ENCODE measurements at places on chromosomes 3 and 15. TPM values are rescaled to one million over a fixed set of nuclear protein-coding genes. Genes with fewer than 3 reads are reported as not detected.

ISLR gene
- total RNA-seq: 87.3 TPM

ZBED2 gene
- total RNA-seq: 0.08 TPM

CRABP1 gene
- not detected for total RNA-seq

CD200R1 gene
- 0.08 TPM for total RNA-seq

PRR20G gene
- not detected for total RNA-seq

GPR156 gene
- 0.23 TPM for total RNA-seq

SERPINI2 gene
- not detected for total RNA-seq

FETUB gene
- total RNA-seq: not detected

NMB gene
- total RNA-seq: 2.6 TPM

LIPC gene
- 3.2 TPM for total RNA-seq

CPEB1 gene
- 1.7 TPM for total RNA-seq

BCL2A1 gene
- not detected for total RNA-seq

RETNLB gene
- total RNA-seq: not detected

FGD5 gene
- total RNA-seq: 1.3 TPM

MAP6D1 gene
- total RNA-seq: 0.90 TPM

DYNLT2B gene
- total RNA-seq: 10.4 TPM

WWTR1 gene
- total RNA-seq: 108 TPM

BOC gene
- 19.7 TPM for total RNA-seq

PP2D1 gene
- not detected for total RNA-seq

ITPR1 gene
- 42.9 TPM for total RNA-seq

ARHGAP31 gene
- 5.1 TPM for total RNA-seq

ACSBG1 gene
- under 0.01 TPM for total RNA-seq

CACNA2D3 gene
- total RNA-seq: 0.59 TPM

ONECUT1 gene
- total RNA-seq: not detected

DUSP7 gene
- total RNA-seq: 8.2 TPM

EXD1 gene
- total RNA-seq: not detected

CHRM5 gene
- total RNA-seq: 0.15 TPM

MYO5C gene
- under 0.01 TPM for total RNA-seq

CHRNA5 gene
- 0.53 TPM for total RNA-seq

ZDHHC3 gene
- 46.6 TPM for total RNA-seq

ADGRG7 gene
- 0.12 TPM for total RNA-seq

OXTR gene
- 1.2 TPM for total RNA-seq

Measured in smooth muscle cell of the coronary artery (primary cell).